ENCODE measurements at places on chromosomes 11 and 22.

- DNase-seq: no peak
Observed at GRCh38 chr11:68454767-68455166, 5.8 kb upstream of the PPP6R3 start.

DNA sequence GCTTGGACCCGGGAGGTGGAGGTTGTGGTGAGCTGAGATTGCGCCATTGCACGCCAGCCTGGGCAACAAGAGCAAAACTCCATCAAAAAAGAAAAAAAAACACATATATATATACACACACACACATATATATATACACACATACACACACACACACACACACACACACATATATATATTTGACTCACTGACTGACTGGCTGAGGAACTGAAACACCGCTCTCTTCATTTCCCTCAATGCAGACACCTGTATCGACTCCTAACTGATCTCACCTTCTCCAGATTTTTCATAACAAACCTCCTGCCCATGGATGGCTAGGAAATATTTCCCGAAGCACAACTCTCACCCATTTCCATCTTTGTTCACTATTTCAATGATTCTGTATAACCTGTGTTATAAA is 140.7 kb upstream of the ANO3 start:
- no peak for DNase-seq

- no peak for DNase-seq
Observed at GRCh38 chr11:122516686-122517085, 138.8 kb upstream of the UBASH3B start.

GRCh38 chr22:23555118-23555517 is 25.0 kb downstream of the IGLL1 start:
- no peak for DNase-seq

DNA sequence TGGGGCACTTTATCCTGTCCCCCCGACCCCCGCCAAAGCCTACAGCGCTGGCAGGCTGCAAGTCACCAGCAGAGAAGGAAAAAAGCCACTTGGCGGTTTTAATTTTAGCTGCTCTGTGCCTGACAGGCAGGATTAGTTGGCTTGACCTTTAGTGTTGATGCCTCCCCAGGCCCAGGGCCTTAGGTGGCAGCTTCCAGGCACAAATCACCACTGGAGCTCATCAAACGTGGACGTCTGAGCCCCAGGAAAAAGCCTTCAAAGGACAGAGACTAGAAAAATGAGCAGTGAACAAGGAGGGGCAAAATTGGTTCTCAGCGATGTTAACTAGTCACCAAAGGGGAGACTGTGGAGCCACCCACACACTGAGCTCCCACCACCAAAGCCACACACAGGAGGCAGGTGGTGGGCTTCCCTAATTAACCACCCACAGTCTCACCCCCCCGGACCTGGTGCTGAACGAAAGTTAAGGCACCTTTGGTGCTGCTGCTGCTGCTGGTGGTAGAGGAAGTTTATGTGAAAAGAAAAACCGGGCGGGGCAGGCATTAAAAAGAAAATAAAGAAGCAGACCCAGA is 4.4 kb upstream of the PYGM start:
- no peak for DNase-seq

All from hindlimb muscle (tissue), 1 donor.